ENCODE measurements at places on chromosomes 7 and 10.

- DNase-seq = no peak
These were observed 304.9 kb upstream of the KAT6B start for GRCh38 chr10:74521526-74521925.

- DNase-seq = no peak
These were observed 292.9 kb downstream of the BAMBI start for GRCh38 chr10:28970231-28970630.

DNA sequence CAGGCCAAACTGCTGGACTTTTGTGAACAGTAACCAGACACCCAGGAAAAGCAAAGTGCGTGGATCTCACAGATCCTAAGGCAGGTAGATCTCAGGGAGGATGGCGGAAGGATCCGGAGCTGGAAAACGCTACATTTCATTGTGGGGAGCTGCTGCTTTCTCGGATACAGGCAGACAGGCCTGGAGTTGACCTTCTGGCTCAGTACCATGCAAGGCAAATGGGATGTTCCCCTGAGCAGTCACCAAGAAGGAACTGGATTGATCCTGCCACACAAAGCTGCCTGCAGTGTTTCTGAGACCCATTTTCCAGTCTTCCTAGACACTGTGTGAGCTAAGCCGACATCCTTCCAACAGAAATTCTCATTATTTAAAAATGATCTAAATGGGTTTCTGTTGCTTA, 65.5 kb downstream of the ZRANB1 start:
- no peak for DNase-seq

- no peak for DNase-seq
These were observed 24.2 kb downstream of the MGMT start for GRCh38 chr10:129491123-129491734.

DNA sequence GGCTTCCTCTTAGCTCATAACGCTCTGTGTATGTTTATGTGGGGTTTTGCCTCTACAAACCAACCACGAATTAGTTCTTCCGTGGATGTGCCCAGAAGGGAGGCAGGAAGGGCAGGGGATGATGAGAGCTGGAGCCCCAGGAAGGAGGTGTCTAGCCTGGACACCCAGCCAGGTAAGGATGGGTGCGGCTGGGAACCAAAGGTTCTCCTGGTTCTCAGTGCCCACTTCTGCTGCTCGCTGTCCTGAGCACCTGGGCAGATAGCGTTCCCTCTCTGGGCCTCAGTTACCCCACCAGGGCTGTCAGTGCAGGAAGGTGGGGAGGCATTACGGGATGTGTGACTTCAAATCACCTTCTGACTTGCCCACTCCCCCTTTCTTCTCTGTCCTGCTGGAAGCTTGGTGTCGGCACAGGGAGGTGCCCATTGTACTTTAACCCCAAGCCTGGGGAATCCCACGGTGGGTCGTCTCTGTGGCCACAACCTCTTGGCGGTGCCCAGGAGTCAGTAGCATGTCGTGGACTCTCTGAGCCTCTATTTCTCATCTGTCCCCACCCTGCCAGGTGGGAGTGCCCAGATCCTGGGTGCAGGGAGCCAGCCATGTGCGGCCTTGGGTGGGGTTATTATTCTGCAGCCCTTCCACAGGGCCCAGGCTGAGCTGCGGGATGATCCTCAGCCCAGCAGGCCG, 18.7 kb upstream of the PCBD1 start:
- no peak for DNase-seq

- DNase-seq = no peak
These were observed 21.7 kb upstream of the PFKP start for GRCh38 chr10:3045471-3046209.

DNA sequence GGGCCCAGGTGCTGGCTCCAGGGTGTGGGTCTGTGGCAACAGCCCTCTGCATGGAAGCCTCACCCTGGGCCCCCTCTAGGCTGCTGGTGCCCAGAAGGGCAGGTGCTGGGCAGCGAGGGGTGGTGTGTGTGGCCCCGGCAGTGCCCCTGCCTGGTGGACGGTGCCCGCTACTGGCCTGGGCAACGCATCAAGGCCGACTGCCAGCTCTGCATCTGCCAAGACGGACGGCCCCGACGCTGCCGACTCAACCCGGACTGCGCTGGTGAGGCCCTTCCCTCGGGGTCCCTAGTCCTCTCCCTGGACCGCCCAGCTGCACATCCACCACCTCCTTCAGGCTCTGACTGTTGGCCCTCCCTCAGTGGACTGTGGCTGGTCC, 18.8 kb upstream of the ZNF467 start:
- DNase-seq = no peak

GRCh38 chr7:123665896-123666295, 10.2 kb downstream of the LMOD2 start:
- DNase-seq = no peak

DNA sequence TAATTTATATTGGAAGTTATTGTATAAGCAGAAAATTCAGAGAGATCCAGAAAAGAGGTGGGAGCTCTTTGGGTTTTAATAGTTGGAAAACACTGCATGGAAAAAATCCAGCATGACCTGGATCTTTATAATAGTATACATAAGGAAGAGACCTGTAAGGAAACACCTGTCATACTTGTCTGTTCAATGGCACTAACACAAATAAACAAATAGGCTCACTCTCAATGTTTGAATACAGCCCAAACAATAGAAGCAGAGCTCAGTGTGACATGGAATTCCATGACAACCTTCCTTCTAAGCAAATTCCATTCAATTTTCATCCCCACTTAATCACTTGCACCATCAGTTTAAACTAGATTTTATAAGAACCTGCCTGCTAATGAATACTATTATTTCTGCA, 31.7 kb downstream of the CISD1 start:
- DNase-seq = no peak

DNA sequence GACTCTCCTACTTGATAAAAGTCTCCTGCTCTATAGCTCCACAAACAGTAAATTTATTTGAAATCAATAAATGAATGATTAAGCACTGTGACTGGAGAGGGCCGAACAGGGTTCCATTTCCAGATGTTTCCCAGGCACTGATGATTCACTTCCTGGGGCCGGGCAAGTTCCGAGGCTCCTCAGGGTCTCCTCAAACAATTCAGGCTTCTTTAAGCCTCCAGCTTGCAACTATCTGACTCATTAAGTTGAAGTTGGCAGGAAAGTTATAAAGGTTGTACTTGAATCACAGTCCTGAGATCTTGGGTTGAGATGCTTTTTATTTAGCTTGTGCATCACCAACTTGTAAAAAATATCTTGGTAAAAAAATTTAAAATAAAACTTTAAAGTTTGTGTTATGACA, 612.9 kb downstream of the DNAJB6 start:
- no peak for DNase-seq

DNA sequence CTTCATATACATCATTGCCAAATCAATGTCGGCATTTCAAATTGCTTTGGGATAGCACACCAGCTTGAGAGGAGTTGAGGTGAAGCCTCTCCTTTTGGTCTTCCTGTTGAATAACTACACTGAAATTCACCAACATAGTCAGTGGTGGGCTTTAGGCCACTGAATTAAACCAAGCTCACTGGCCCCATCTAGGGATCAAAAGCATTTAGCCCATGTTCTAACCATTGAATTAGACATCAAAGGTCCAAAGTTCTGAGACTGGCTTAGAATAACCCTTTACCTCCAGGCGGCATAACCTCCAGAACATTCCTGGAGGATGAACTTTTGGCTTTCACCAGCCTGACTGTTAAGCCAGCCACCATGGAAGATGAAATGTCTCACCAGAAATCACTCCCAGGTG, 54.6 kb downstream of the BPGM start:
- no peak for DNase-seq

GRCh38 chr7:27220440-27220955, 20.6 kb upstream of the HOXA13 start:
- DNase-seq = no peak

GRCh38 chr7:97470726-97471125, 261.2 kb upstream of the TAC1 start:
- DNase-seq = no peak

- DNase-seq = no peak
These were observed 11.4 kb downstream of the BLVRA start for GRCh38 chr7:43769791-43770465.

All from stimulated activated CD8-positive, alpha-beta memory T cell treated with anti-CD3 and anti-CD28 coated beads, Interleukin-7, amount 100 ng/mL, for 1 hour (primary cell).